Spleen (tissue), 13 donors: ENCODE measurements at places on chromosomes 5 and 9. TPM values are rescaled to one million over a fixed set of nuclear protein-coding genes. Genes with fewer than 3 reads are reported as not detected.
A peak's percentile ranks its signal among the peaks of the same experiment; 100 is the strongest.

- peaks cover 14% of the 10 kb centered on the region for H3K4me1 ChIP-seq
- no peak overlapping the region for H3K4me3 ChIP-seq
- H3K27ac ChIP-seq = peak overlapping the region; percentile 58
- no peaks in the 10 kb centered on the region for H3K27me3 ChIP-seq
Measured at GRCh38 chr9:89555451-89556375, 49.1 kb upstream of the GADD45G start.

- no peak overlapping the region for H3K4me3 ChIP-seq
- no peaks in the 10 kb centered on the region for H3K36me3 ChIP-seq
- peak overlapping the region; percentile 68 for H3K27ac ChIP-seq
- no peak for DNase-seq
Measured at GRCh38 chr9:250039-250438, 35.4 kb downstream of the DOCK8 start.

Gene OLFM1
- 5.9 TPM for polyA plus RNA-seq

Gene PTGDS
- polyA plus RNA-seq = 703 TPM

- H3K36me3 ChIP-seq = no peaks in the 10 kb centered on the region
- DNase-seq = no peak
- H3K27me3 ChIP-seq = no peaks in the 10 kb centered on the region
Measured at GRCh38 chr9:31393240-31393639, 991.2 kb upstream of the ACO1 start.

Gene NAIP
- 17.2 TPM for polyA plus RNA-seq

- no peaks in the 10 kb centered on the region for H3K27me3 ChIP-seq
- no peak overlapping the region for H3K4me3 ChIP-seq
- no peak for DNase-seq
- H3K27ac ChIP-seq = no peak overlapping the region
Measured at GRCh38 chr9:135043345-135043744, 44.1 kb upstream of the OLFM1 start.

Gene TRIM52
- polyA plus RNA-seq = 11.6 TPM

DNA sequence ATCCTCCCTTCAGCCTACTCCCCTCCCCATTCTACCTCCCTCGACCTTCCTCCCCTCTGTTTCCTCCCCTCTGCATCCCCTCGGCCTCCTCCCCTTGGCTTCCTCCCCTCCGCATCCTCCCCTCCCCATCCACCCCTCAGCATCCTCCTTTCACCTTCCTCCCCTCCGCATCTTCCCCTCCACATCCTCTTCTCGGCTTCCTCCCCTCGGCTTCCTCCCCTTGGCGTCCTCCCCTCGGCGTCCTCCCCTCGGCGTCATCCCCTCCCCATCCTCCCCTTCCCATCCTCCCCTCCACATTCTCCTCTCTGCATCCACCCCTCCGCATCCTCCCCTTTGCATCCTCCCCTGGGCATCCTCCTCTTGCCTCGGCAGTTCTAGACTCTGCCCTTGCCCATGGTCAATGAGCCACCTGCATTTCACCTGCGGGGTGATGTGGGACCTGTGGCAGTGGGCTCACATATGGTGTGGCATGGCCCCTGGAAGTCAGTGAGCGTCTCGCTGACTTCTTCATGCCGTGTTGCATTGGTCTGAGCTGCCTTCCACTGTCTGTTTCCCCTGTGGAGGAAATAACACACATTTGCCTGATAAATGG is 113.0 kb downstream of the WNK2 start:
- no peaks in the 10 kb centered on the region for H3K4me1 ChIP-seq
- no peak overlapping the region for H3K4me3 ChIP-seq
- H3K27me3 ChIP-seq = no peaks in the 10 kb centered on the region
- DNase-seq = peak; percentile 51
- no peaks in the 10 kb centered on the region for H3K36me3 ChIP-seq
- H3K27ac ChIP-seq = no peak overlapping the region

DNA sequence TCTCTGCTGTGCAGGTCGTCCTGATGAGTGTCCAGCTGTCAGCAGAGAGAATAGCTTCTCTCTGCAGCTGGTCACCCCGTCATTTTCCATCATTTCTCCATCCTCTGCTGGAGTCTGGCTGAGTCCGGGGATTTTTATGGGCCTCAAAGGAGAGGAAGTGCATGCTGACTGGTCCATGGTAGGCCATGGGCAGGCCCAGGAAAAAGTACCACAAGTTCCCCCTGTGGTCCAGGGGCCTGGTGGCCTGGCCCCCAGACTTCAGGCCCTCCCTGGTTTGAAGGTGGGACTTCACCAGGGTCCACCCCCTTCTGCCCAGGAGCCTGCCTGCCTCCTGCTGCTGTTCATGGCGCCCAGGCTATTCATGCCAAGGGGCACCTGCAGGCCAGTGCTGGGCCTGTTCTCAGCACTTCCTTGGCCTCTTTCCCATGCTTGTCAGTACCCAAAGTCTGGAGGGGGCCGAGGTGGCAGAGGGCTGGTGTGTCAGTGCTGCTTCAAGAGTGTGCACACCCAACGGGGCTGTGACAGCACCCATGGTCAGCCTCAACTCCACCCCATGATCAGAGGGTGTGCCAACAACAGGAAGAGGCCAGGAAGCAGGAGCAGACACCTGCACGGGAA is 7.3 kb upstream of the MTMR12 start:
- H3K4me1 ChIP-seq = no peaks in the 10 kb centered on the region
- no peaks in the 10 kb centered on the region for H3K36me3 ChIP-seq
- no peaks in the 10 kb centered on the region for H3K27me3 ChIP-seq
- no peak for DNase-seq

Gene ENTR1
- 45.6 TPM for polyA plus RNA-seq

GRCh38 chr5:118863345-118863744 is 125.0 kb downstream of the DTWD2 start:
- no peak overlapping the region for H3K4me3 ChIP-seq
- H3K36me3 ChIP-seq = no peaks in the 10 kb centered on the region
- H3K27me3 ChIP-seq = no peaks in the 10 kb centered on the region
- DNase-seq = no peak
- no peaks in the 10 kb centered on the region for H3K4me1 ChIP-seq
- no peak overlapping the region for H3K27ac ChIP-seq

DNA sequence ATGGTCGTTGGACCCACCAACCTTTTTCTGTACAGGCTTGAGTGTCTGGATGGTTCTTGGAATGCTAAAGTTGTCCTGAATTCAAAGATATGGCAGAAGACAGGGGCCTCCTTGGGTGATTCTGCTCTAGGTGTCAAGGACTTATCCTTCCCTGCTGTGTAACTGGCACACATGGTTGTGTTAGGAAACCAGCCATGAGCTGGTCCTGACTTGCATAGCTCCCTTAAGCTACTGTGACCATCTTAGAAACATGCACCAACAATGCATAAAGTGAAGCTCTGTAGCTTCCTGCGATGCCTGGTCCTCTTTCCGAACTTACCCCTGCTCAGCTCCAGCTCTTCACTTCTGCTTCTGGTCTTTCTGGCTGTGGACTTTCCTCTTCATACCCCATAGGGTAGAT is 224.6 kb downstream of the TLE4 start:
- no peak overlapping the region for H3K27ac ChIP-seq
- no peaks in the 10 kb centered on the region for H3K4me1 ChIP-seq
- no peak for DNase-seq
- no peaks in the 10 kb centered on the region for H3K27me3 ChIP-seq

GRCh38 chr9:112860451-112860850 is 30.2 kb downstream of the SLC46A2 start:
- peak overlapping the region; percentile 81 for H3K27ac ChIP-seq
- H3K36me3 ChIP-seq = no peaks in the 10 kb centered on the region
- no peaks in the 10 kb centered on the region for H3K27me3 ChIP-seq

Gene ZNF608
- 6.9 TPM for polyA plus RNA-seq

Gene FOXD4L6
- polyA plus RNA-seq = not detected

DNA sequence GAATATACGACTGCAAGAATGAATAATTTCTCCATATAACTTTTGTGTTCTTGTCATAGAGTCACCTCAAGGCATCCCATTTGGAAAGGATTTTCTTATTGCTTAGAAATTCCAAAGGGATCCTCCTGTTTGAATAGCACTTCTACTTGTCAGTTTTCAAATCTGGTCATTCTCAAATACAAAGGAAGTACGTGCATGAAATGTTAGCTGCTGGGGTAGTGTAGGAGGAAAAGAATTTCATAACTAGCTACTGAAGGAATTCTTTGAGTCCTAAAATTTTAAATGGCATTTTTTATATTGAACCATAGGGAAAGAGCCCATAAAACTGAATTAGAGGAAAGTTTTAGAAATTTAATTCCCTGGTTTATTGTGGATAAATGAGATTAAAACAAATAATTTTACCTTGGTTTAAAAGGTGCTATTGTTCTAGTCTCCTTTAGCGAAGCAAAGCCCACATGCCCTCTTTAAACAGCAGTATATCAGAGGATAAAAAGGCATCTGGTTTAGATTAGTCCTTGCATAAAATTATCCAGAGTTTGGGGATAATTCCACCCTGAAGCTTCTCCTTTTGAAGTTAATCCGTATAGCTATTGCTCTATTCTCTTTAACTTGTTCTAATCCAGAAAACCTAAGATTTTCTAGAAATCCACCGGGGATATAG is 2.0 kb upstream of the MPDZ start:
- no peak overlapping the region for H3K4me3 ChIP-seq
- DNase-seq = no peak
- no peaks in the 10 kb centered on the region for H3K4me1 ChIP-seq
- no peak overlapping the region for H3K27ac ChIP-seq
